Activated CD4-positive, alpha-beta T cell treated with anti-CD3 and anti-CD28 coated beads, Interleukin-2, amount 50 U/mL, for 1 hour (primary cell): ENCODE measurements at places on chromosomes 11 and 22.

GRCh38 chr11:1468473-1469066, 18.0 kb downstream of the MOB2 start:
- no peak for DNase-seq

DNA sequence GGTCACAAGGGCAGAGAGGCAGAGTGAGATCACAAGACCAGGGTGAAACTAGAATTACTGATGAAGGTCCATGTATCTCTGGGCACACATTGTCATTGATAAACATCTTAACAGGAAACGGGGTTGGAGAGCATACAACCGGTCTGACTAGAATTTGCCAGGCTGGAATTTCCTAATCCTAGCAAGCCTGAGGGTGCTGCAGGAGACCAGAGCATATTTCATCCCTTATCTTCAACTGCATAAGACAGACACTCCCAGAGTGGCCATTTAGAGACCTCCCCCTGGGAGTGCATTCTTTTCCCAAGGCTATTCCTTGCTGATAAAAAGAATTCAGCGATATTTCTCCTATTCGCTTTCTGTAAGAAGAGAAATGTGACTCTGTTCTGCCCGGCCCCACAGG, 84.6 kb upstream of the IZUMO1R start:
- DNase-seq = no peak

DNA sequence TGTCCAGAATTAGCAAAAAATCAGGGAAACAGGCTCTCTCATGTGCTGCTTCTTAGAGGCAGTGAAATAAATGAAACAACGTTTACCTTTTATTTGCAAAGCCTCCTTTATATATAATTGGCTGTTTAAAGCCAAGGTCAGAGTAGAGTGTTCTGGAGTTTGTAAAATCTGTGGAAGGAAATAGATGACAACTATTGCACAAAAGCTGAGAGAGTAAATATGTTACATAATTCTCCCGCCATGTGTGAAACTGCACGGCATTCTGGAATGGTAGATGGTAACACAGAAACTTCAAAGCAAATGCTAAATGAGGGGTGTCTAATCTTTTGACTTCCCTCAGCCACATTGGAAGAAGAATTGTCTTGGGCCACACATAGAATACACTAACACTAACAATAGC, 51.5 kb upstream of the FGF3 start:
- DNase-seq = no peak

- DNase-seq = no peak
These were observed 67.9 kb downstream of the MCM5 start for GRCh38 chr22:35467681-35468434.

DNA sequence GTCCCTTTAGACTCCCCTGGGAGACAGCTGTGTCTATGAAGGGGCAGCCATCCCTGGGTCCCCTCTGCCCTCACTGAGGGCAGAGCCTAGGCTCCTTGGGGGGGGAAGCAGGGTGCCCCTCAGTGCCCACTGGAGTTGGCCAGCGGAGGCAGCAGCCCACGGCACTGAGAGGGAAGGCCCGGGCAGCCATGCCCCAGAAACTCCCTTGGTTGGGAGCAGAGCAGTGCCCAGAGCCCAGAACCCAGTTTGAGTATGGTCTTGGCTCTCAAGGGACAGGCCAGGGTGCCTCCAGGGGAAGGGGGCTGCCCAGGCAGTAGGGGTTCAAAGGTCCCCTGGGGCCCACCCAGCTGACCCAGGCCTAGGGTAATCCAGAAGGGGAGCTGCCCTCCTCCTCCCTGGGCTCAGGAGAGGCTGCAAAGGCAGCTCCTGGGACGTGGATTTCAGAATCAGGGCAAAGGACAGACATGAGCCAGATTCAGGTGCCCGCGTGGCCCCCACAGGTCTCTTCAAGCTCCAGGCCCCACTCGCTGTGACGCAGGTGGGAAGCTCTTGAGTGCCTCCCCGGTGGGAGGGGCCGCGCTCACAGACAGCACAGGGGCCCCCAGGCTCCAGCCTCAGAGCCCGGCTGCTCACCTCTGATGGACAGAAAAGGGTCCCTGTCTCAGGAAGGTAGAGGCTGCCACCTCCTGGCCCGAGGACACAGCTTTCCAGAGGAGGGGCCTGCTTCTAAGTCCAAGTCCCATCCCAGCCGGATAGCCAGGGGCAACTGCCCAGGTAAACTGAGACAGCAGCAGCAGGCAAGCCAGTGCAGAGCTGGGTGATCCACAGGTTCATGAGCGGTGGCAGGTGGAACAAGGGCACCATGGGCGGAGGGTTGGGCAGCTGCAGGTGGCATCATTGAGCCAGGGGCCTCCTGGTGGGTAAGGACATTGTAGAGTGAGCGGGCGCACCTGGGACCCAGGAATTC, 2.6 kb downstream of the C11orf21 start:
- DNase-seq = no peak

- no peak for DNase-seq
These were observed 656.1 kb downstream of the OPCML start for GRCh38 chr11:132876239-132876638.

- no peak for DNase-seq
These were observed 3.1 kb downstream of the FOSL1 start for GRCh38 chr11:65897020-65897471.

GRCh38 chr11:60970369-60970774, 1.1 kb upstream of the CD6 start:
- peak; percentile 82 for DNase-seq

- peak; percentile 87 for DNase-seq
These were observed at the start of gene TMX2 for GRCh38 chr11:57712256-57713150. Gene TMX2 (plus strand): TSS chr11:57712593. CDS start chr11:57712619, 26 bp downstream.

DNA sequence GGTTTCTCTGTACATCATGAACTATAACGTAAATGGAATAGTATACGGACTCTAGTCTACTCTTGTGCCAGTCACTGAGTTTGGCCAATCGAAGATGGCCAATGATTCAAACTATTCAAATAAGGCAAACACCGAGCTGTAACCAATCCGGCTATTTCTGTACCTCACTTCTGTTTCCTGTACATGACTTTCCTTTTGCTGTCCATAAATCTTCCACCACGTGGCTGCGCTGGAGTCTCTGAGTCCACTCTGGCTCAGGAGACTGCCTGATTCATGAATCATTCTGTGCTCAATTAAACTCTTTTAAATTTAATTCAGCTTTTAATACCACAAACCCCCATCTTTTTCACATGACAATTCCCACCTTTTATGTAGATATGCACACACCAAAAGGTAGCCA, 1.5 kb upstream of the JAML start:
- DNase-seq = no peak

GRCh38 chr22:20015971-20016733, 471 bp downstream of the ARVCF start:
- peak; percentile 19 for DNase-seq

- DNase-seq = no peak
These were observed 90.9 kb downstream of the NAV2 start for GRCh38 chr11:19803506-19803998.

DNA sequence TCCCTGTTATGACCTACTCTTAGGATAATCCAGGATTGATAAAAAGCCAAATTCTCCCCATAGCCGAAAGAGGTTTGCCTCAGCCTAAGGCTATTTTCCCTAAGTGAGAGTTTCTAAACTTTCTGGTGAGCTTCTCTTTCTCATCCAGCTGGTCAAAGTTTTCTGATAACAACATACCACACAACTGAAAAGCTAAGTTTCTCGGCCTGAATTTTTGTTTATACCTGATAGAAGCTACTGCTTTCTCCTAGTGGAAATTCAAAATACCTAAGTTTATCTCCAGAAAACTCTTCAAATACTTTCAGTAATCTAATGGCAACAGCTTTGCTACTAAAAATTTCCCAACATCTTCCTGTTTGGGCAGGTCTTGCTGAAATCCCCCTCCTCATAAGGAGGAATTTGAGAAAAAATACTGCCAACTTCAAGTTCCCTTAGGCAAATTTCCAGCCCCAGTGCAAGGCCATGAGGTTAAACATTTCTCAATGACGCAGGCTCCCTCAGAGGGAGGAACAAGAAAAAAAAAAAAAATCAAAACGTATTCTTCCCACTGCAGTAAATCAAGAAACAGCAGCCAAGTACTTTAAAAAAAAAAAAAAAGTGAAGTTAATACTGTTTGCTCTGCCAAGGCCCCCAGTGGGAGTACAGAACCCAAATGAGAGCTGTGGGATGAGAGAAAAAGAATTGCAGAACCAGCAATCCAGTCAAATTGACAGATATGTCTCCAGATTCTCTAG, 127.0 kb downstream of the MRTFA start:
- no peak for DNase-seq

DNA sequence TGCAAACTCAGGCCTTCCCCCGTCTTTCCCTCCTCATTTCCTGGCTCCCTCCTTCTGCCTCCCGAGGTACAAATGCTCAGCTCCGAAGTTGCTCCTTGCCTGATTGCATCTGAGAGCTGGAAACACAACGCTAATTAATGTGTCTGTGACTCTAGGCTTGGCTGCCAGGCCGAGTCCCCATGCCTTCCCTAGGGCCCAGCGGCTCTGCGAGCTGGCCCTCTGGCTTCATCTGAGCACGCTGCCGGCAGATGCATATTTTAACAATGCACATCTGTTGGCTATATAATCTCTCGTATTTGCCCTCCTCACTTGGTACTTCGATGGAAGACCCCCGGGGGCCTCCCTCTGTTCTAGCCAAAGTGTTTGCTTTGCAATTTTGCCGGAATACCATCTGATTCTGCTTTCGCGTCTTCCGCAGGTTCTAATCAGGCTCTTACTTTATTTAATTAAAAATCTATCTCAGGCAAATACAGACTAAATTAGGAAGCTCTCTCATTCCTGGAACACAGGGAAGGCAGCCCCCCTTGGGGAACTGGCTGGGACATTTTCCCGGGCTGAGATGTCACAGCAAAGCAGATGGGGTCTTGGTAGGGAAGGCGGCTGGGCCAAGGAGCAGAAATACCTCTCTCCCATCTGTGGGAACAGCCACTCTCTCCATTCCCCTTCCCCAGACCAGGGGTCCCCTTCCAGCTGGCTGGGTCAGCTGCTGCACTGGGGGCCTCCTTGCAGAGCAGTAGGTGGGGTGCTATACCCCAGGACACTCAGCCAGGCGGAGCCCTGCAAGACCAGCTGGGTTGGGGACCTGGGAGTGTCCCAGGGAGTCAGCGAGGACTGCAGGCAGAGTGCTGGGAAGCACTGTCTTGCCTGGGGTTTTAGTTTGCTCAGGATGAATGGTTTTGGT, 162.8 kb downstream of the ST3GAL4 start:
- DNase-seq = no peak

GRCh38 chr11:13108416-13108815, 99.3 kb downstream of the RASSF10 start:
- DNase-seq = no peak

DNA sequence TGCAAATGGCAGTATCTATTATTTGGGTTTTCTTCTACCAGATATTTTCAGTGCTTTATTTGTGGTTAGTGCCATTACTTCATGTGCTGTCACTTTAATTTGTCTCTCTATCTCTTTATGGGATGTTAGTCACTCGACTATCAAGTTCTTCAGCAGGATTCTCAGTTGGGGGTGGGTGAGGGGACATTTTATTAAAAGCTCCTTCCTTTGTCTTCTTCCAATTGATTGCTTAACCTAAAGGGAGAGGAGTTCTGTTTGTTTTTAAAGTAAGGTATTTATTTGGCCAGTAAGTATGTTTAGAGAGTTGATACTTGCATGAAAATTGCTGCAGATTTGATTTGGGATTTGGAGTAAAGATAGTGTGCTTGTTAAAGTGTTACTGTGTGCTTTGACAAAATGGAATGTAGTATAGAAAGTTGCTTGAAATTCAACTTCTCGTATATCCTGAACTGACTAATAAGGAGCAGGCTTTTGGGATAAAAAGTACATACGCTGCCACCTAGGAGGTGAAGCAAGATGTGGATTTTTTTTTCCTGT, 10.3 kb downstream of the YAP1 start:
- DNase-seq = no peak

GRCh38 chr11:130616573-130616972, 168.1 kb downstream of the ADAMTS15 start:
- no peak for DNase-seq

GRCh38 chr11:79431535-79431934, 9.3 kb downstream of the TENM4 start:
- no peak for DNase-seq

DNA sequence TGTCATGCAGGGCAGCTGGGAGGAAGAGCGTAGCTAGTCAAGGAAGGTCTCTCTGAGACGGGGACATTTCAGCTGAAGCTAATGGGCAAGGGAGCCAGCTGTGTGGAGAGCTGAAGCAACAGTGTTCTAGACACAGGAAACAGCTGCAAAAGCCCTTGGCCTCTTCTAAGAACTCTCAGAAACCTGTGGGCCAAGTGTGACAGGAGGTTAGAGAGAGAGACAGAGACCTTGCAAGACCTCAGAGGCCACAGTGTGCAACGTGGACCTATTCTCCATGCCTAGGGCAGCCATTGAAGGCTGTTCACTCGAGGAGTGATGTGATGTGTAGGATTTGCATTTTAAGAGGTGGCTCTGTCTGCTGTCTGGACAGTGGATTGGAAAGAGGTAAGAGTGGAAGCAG, 48.7 kb upstream of the TNRC6B start:
- no peak for DNase-seq

DNA sequence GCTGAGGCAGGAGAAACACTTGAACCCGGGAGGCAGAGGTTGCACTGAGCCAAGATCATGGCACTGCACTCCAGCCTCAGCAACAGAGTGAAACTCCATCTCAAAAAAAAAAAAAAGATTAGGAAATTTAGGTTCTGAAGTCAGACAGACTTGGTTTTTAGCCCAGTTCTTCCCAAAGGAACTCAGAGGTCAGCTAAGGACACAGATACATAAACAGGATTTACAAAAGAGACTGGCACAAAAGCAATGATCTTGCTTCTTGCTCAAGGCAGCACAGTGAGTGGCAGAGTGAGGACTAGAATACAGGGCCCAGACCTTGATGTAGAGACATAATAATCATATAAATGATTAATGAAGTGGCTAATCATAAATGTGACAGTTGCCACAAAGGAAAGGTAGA, 25.4 kb upstream of the RRAS2 start:
- no peak for DNase-seq

DNA sequence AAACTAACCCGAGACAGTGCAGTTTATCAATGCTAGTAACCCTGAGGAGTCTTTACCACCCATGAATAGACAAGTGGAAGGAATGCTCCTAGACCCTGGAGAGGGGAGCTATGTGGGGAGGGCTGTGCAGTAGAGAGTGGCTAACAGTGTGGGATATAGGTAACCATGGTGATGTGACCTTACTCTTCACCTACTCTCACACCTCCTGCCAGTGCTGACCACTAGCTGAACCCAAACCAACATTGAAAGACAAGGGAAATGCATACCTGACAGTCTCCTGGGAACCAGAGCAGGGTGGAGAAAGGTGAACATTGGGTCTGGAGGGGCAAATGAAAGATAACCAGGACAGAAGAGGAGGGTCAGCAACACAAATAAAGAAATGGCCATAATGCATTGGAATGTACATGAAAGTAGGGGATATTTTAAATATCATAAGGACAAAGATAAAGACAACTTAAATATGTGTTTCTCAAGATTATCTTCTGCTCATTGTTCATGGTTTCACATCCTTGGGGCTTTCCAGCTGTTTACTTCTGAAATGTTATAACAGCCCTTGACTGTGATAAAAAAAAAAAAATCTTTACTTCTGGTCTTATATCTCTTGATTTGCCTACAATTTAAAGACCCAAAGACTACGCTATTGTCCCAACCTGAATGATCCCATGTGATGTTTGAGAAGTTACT, 983.3 kb upstream of the TENM4 start:
- no peak for DNase-seq

GRCh38 chr22:41132550-41132949, 40.2 kb downstream of the EP300 start:
- no peak for DNase-seq

GRCh38 chr11:126585774-126586491, 230.4 kb downstream of the ST3GAL4 start:
- DNase-seq = no peak
